ENCODE measurements at places on chromosomes 1 and 21.

DNA sequence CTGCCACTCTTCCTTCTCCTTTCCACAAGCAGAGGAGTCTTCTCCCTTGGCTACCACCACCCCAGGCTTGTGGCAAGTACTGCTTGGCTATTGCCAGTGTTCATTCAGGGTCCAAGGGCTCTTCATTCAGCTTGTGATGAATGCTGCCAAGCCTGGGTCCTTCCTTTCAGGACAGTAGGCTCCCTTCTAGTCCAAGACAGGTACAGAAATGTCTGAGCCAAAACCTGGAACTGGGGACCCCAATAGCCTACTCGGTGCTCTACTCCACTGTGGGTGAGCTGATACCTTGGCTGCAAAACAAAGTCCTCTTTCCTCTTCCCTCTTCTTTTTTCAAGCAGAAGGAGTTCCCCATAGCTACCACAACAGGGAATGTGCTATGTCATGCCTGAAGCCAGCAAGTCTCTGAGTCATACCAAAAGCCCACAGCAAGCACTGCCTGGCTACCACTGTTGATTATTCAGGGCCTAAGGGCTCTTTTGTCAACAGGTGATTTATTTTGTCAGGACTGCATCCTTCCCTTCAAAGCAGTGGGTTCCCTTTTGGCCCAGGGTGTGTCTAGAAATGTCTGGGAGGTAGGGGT, 268.9 kb downstream of the HHAT start:
- no peak for DNase-seq

DNA sequence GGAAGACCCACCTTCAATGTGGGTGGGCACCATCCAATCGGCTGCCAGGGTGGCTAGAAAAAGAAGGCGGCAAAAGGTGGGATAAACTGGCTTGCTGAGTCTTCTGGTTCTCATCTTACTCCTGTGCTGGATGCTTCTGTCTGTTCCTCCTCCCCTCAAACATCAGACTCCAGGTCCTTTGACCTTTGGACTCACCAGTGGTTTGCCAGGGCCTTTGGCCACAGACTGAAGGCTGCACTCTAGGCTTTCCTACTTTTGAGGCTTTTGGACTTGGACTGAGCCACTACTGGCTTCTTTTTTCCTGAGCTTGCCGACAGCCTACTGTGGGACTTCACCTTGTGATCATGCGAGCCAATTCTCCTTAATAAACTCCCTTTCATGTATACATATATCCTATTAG, 55.9 kb downstream of the VCAM1 start:
- DNase-seq = no peak

DNA sequence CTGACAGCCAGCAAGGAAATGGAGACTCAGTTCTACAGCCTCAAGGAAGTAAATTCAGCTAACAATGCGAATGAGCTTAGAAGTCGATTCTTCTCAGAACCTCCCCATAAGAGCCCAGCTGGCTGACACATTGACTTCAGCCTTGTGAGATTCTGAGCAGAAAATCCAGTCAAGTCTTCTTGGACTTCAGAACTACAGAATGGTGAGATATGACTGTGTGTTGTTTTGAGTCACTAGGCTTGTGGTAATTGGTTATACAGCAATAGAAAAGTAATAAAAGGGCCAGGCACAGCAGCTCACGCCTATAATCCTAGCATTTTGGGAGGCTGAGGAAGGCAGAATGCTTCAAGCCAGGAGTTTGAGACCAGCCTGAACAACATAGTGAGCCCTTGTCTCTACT, 161.8 kb upstream of the IVNS1ABP start:
- DNase-seq = no peak

GRCh38 chr21:32957545-32957944, 68.2 kb upstream of the OLIG2 start:
- DNase-seq = peak; percentile 46

DNA sequence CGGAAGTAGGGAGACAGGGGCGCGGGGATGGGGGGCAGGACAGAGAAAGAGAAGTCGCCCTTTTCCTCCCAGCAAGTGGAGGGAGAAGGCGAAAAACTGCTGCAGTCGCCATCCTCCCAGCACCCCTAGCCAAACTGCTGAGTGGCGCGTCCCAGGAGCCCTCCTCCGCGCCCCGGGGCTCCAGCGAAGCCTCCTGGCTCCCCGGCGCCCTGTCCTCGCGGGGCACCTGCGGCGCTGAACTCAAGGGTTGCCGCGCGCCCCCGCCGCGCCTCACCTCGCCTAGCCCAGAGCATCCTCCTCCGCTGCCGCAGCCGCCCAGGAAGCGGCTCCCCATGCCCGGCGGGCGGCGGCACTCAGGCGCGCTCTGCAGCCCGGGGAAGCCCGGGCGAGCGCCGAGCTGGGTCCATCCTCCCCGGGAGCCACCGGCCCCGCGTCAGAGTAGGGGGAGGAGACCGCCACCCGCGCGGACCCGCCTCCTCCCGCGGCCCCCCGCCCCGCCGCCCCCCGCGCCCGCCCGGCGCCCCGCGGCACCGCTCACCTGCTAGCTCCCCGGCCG, at the start of gene DAB1:
Gene DAB1 (minus strand): TSS at position 405 of the 556 bp plus-strand sequence. CDS start 133,030 bp downstream, outside the sequence.
- peak; percentile 33 for DNase-seq

DNA sequence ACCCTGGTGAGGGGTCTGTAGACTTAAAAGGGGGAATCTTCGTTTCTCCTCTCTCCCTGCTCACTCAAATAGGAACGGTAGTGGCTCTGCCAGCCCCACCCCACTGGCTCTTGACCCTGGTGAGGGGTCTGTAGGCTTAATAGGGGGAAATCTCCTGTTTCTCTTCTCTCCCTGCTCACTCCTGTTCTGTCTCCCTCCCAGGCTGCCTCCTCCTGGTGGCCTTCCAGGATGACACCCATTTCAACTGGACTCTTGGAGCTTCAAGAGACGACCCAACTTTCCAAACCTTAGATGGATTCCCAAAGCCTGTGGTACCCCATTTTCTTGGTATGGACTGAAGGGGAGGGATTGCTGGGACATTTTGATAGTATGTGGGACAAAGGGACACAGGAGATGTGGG, 1.4 kb upstream of the EPHB2 start:
- no peak for DNase-seq

DNA sequence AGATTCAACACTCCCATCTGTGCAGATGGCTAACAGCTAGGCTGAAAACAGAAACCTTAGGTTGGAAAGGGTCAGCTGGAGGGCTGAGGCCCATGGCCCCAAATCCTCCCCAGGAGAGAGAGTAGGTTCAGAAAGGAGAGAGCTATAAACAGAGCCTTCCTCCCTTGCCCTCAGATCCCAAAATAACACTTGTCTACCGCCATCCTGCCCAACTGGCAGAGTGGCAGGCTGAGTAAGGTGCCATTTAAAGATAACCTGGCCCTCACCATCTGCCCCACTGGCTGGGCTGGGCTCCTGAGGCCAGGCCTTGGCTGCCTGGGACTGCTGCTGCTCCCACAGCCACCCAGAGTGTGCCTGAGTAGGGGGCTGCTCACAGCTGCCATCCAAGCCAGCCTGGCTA, 4.3 kb upstream of the SHISA4 start:
- DNase-seq = no peak

- DNase-seq = no peak
These were observed 22.3 kb downstream of the CEP104 start for GRCh38 chr1:3834701-3835100.

- no peak for DNase-seq
These were observed 62.7 kb downstream of the CENPF start for GRCh38 chr1:214665606-214666110.

DNA sequence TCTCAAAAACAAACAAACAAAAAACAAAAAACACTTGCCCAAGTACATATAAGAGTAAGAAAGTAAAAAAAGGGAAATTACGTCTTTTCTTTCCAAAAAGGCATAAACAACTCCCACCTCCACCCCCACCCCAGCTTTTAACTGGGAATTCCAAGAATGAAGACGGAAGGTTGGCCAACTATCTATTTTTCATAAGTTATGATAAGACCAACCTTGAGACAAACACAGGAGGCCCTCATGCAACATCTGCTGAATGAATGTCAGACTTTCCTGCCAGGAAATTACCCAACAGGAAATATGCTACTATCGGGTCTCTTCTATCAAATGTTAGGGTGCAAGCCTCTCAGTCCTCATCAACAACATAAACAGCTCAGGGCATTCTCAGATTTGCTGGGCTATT, 1.9 kb downstream of the BSDC1 start:
- DNase-seq = no peak

DNA sequence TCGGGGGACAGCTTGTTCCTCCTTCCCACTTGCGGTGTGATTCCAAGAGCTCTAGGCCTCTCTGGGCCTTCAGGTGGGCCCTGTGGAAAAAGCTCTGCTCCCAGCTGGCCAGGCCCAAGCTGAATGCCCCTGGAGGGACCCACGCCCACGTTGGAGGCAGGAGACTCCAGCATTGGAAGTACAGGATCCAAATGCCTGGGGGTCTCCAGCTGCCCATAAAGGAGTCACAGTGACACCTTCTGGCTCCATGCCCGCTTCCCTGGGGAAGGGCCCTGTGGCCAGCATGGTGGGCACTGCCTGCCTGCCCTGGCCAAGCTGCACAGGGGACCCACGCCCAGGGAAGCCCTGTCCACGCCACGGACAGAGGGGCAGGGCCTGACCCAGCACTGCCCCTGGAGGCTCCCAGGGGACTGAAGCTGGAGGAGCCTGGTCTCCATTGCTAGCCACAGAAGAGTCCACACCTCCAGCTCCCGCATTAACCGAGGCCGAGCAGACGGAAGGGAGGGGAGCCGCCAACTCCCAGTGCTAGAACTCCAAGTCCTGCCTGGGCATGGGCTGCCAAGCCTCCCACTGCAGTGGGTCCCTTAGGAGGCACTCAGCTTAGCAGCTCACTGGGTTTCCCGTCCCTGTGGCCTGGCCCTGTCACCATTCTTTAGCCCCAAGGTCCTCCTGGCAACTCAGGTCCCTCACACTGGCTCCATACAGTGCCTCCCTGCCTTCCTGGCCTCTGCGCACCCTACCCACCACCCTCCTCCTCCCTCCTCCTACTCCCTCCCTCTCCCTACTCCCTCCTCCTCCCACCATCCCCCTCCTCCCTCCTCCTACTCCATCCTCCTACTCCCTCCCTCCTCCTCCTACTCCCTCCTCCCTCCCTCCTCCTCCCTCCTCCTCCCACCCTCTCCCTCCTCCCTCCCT, 41.9 kb downstream of the WNT9A start:
- no peak for DNase-seq

- DNase-seq = no peak
These were observed 697.8 kb downstream of the LRRIQ3 start for GRCh38 chr1:73500154-73500553.

DNA sequence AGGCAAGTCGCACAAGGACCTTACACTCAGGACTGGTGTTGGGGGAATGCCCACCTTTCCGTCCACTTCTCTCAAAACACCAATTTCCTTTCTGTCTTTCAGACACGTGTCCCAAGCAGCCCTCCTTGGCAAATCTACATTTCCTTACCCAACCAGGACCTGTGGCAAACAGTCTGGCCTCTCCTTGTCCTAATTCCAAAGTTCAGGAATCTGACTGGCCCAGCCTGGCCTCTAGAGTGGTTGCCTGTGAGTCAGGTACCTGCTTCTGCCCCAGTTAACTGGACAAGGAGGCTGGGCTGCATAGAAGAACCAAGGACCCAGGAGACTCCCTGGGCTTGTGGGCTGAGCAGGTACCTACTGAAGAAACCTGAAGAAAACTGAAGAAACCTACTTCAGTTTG, 34.3 kb upstream of the CITED4 start:
- no peak for DNase-seq

DNA sequence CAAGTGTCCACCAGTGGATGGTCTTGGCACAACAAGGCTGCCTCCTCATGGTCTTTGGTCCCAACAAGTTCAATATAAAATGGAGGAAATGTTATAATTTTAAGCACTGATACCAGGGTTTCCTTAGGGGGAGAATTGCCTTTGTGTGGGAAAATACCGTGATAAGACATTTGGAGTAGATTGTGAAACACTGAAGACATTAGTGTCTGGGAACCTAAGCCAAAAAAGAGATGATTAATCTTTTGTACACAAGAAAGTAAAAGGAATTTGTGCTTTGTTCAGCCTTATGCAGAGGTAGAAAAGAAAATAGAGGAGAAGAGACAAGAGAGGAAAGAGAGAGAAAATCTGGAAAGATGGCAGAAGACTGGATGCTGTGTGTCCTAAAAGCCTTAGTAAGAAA, 36.1 kb downstream of the ST6GALNAC3 start:
- no peak for DNase-seq

Data from NCI-H1105 treated with DMSO at 0.1 percent for 48 hours (cell line).